ENCODE measurements at places on chromosomes 12 and 14.
A peak's percentile ranks its signal among the peaks of the same experiment; 100 is the strongest.

GRCh38 chr14:100601914-100602313, 14.7 kb upstream of the BEGAIN start:
- no peak for DNase-seq

GRCh38 chr12:28253161-28253641, 62.9 kb downstream of the CCDC91 start:
- no peak for DNase-seq

DNA sequence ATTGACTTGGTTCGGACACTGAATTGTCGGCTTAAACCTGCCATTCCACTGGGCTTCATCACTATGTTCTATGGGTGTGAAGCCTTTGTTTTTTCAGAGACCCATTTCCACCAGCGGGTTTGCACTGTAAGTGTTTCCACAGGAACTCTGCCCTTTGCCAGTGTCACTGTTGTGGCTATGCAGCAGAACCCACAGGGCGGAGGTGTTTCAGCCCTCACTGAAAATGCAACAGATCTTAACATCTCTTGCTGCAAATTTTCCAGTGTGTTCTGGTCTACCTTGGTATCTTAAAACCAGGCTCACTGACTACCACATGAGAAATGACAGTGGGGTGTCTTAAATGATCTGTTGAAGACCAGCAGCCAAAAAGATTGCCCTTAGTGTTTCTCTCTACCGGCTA, 21.1 kb downstream of the PRKCH start:
- peak; percentile 68 for DNase-seq

GRCh38 chr12:565589-566105, 97.6 kb downstream of the NINJ2 start:
- no peak for DNase-seq

GRCh38 chr12:4289998-4290790, 16.6 kb downstream of the CCND2 start:
- DNase-seq = no peak

DNA sequence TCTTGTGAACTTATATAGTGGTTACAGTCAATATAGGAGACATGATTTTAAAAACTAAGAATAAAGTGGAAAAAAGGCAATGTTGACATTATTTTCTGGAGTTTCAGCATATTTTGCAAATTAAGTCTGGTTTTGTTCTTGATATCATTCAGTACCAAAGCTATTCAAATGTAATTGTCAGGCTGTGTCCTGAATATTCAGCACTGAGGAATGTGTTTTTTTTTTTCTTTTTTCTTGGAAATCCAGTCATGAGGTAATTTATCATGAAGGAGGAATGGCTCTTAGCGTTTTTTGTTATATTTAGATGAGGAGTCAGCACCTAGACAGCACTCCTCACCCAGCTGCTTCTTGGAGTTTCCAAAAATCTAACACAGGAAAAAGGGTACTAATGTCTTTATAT, 225.5 kb downstream of the CCDC91 start:
- no peak for DNase-seq

- DNase-seq = no peak
These were observed 241.4 kb upstream of the PDZRN4 start for GRCh38 chr12:40946612-40947194.

- no peak for DNase-seq
These were observed 1.5 kb downstream of the PNMA1 start for GRCh38 chr14:73712540-73713180.

- DNase-seq = no peak
These were observed 117.6 kb downstream of the CRADD start for GRCh38 chr12:93794738-93795137.

- no peak for DNase-seq
These were observed 31.0 kb downstream of the DRAM1 start for GRCh38 chr12:101908395-101908794.

- no peak for DNase-seq
These were observed 5.3 kb downstream of the NUBPL start for GRCh38 chr14:31566456-31566855.

DNA sequence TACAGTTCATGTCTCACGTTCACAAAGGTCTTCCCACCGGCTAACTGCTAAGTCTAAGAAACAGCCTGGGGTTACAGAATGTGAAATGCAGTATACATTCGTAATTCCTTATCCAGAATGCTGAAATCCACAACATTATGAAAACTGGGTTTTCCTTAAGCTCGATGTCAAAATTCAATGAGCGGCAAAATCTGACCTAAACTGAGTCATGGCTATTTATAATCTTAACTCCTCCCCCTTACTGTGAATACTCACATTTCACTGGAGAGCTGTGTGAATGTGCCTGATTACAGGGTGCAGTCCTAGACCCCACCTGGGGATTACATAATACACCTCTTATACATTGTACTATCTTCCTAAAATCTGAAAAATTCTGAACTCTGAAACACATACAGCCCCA, 35.3 kb downstream of the STX2 start:
- no peak for DNase-seq

GRCh38 chr14:62943202-62943601, 102.1 kb downstream of the KCNH5 start:
- DNase-seq = no peak

GRCh38 chr14:57814726-57815125, 51.2 kb downstream of the SLC35F4 start:
- DNase-seq = no peak

DNA sequence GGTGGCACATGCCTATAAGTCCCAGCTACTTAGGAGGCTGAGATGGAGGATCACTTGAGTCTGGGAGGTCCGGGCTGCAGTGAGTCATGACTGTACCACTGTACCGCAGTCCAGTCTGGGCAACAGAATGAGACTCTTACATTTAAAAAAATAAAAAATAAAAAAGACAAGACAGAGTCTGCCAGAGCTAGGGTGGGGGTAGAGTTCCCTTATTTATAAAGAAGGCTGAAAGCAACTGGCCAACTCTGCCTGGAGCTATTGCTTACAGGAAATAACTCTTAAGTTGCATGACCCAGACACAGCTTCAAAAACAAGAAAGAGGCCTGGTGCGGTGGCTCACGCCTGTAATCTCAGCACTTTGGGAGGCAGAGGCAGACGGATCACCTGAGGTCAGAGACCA, 31.5 kb downstream of the NUMB start:
- no peak for DNase-seq
